ENCODE measurements at places on chromosomes 2 and 18.

DNA sequence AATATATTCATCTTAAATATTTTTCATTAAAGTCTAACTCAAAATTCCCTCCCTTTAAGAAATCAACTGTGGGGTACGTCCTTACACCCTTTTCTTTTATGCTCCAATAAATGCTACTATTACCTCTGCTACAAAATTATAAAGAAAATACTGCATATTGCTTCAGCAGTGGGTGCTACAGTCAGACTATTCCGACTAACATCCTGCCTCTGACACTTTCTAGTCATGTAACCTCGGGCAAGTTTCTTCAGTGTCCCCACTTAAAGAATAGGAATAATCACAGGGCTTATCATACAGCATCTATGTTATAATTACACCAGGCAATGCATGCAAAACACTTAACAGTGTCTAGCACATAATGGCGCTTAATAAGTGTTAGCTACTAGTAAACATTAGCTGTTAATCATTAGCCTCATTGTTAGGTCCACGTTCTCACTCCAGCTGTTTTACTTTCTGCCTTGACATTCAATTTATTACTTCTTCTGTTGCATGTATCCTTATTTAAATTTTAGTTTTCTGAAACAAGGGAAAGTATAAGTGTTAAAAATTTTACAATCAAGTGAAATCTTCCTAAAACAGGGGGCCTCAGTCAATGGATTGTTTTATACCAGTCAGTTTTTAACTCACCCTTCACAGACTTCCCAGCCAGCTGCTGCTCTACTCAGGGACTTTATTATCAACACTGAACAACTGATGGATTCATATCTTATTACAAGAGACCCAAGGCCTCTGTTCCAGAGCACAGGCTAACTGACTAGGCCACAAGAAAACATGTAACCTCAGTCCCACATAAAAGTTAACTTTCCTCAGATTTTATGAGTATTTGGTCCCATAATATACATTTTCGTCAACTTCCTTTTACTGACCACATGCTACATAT lies 54.0 kb downstream of the CLASP1 start:
- DNase-seq: no peak

DNA sequence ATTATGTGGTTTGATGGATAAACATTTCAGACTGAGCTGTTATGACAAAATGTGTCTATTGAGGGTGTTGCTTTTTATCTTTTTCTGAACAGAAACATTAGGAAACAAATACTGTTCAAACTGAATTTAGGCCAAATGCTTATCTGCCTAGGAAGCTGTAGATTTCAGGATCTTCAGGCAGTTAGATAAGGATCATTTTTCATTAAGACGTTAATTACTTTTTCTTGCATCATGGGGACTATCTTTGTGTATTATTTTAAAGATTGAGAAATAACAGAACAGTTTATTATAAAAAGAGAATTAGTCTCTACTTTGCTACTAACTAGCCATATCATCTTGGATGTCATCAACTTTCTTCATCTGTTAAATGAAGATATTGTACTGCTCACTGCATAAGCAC lies 107.5 kb downstream of the TTC27 start:
- no peak for DNase-seq

GRCh38 chr2:98489971-98490962 lies 45.6 kb downstream of the INPP4A start:
- no peak for DNase-seq

DNA sequence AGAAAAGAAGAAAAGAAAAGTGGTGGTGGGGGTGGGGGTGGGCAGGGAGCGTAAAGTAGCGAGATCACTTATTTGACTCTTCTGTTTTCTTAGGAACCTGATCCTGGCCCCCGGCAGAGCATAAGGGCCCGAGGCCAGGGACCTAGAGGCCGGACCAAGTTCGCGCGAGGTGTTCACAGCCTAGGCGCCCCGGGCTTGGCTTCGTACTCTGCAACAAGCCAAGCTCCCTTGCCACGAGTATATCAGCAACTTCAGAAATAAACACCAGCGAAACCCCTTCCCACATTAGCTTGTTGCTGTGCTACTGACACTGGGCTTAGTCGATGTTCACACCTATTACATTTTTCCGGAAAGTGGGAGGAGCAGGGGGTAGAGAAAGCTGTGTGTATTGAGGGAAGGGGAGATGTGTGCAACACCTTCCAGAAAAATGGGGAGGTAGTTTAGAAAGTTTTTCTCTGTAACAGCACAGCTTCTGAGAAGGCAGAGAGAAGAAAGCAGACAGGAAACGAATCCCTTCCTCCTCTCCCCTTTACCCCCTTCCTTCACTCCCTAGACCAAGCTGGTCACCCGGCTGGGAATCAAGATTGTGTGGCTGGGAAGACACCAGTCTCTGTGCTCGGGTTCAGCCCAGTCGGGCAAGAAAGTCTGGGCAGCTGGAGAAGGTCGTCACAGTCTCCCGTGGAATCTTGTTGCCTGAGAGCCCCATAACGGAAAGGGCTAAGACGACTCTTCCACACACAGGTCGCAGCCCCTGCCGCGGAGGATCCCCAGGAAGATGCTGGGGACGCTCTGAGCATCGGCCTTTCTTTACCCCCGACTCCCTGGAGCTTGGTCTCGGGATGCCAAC lies 12.0 kb upstream of the SATB2 start:
- DNase-seq: no peak

- no peak for DNase-seq
Measured at GRCh38 chr2:6771634-6772611, 93.8 kb downstream of the CMPK2 start.

DNA sequence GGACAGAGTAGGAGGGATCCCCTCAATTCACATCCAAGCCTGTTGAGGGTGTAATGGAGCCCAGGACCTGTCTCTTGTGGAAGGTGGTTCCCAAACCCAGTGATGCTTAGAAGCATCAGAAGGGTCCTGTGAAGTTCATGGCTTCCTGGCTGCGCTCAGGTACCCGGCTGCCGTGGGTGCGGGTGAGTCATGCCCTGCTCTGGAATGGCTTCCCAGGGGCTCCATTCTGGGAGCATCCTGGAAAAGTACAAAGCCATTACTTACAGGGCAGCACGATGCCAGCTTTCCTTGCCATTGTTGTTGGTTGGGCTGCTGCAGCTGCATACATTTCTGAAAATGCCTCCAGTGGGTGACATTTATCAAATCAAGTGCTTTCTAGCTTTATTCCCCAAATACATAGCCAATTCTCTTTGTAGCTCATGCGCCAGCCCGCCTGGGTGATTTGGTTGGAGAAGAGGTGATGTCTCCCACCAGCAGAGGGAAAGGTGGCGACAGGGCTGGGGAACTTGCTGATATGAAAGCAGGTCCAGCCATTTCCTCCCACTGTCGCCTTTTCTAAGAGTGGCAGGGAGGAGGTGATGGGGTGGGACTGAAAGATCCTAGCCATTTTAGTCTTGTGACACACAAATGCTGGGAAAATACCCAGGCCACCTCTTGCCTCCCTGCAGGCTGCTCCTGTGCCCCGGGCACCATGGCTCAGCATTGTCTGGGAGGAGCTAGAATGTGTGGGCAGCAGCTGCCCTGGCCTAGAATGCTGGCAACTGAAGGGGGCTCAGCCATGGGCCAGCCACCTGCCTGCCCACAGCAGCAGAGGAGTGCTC lies 65.9 kb upstream of the HPCAL1 start:
- DNase-seq: no peak

GRCh38 chr2:207847807-207848544 lies 78.3 kb upstream of the FZD5 start:
- DNase-seq: no peak

- DNase-seq: no peak
Measured at GRCh38 chr2:105747254-105747894, 2.7 kb downstream of the NCK2 start.

GRCh38 chr2:236706288-236706687 lies 136.7 kb downstream of the ACKR3 start:
- no peak for DNase-seq

GRCh38 chr2:176192351-176192750 lies 3.9 kb downstream of the HOXD1 start:
- no peak for DNase-seq

GRCh38 chr2:219645631-219646527 lies 18.4 kb downstream of the SLC4A3 start:
- no peak for DNase-seq

- DNase-seq: no peak
Measured at GRCh38 chr18:58349650-58350049, 279.2 kb downstream of the ALPK2 start.

DNA sequence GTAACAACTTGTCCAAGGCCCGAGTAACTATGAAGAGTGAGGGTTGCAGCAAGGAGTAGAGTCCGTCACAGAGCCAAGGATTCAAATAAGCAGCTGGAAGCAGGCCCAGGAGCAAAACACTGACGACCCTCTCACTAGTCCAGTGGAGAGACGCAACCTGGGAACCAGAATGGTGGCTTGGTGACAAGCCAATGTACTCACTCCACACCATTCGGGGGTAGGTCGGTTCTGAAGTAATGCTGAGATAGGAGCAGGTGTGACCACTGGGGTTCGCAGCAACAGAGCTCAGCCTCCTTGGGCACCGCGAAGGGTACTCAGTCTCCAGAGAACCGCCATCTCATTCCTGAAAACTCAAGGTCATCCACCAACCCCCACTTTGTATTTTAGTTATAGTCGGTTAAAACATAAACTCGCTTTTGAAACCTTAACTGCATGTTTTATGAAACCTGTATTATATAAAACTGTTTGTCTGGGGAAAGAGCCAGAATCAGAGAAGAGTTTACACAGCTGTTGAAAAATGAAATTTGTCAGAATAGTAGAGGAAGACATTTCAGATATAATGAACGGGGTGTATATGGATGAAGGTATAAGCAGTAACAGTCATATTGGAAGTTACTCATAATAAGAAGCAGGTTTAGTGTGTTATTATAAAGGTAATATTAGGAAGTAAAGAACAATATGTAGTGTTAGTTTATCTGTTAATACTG lies 8.6 kb downstream of the ANKRD62 start:
- no peak for DNase-seq

DNA sequence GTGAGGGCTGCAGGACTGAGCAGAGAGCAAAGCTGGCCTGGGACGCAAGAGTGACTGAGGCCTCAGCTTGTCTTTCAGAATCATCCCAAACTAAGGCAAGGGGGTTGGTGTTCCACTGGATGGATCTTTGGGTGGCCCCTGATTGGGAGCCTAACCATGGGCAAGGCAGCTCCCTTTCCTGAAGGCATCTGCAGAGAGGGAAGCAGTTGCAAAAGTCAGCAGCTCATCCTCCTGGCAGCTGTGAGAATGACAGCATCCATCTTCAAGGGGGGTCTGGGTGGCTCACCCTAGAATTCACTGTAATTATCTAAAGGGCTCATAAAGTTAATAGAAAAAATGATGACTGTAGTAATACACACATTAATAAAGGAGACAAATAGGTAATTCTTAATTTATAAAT lies 46.5 kb upstream of the RAB31 start:
- no peak for DNase-seq

DNA sequence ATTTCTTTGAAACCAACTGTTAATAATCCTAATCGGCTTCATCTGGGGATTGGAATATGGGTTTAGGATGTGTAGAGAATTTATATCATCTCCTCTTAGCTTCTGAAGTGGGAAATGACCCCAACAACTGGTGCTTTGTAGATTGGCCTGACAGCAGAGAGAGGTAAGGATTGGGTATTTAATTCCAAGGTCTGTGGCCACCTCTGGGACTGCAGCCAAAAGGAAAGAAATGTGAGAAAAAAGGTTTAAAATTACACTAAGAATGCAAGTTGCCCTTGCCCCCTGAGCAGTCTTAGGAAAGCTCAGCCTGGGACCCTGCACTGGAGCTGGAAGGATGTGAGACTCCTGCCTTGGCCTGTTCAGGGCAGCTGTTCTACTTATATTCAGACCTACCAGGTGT lies 157.1 kb downstream of the FTCDNL1 start:
- DNase-seq: no peak

- DNase-seq: no peak
Measured at GRCh38 chr2:191050640-191050987, 36.6 kb upstream of the STAT1 start.

DNA sequence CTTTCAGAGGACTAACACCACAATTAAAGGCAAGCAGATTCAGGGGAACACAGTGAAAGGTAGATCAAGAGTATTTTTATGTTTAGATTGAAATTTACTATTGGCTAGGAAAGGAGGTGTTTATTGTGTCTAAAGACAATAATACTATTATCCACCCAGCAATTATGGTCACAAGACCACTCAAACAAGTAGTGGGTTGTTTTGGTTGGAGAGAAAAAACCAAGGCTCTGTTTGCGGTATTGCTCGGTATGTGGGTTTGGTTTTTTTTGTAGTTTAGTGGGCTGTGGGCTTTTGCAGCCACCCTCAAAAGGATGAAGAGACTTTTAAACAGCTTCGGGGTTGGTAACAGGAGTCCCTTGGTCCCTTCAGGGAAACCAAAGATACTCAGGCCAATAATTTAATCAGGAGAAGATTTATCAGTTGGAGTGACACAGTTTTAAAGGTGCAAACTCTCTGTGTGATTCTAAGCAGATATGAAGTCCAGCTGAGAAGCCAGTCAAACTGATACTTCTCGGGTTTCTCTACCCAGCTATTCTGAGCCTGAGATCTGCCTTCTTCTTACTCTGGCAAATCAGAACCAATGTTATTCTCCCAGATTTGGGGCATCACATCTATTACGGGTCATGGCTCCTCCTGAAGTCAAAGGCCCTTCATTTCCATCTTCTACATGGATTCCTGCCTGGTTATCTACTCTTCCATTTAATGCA lies 55.3 kb downstream of the DCC start:
- DNase-seq: no peak

- DNase-seq: no peak
Measured at GRCh38 chr2:38465789-38466127, 88.7 kb upstream of the ATL2 start.

GRCh38 chr2:23019476-23019875 lies 365.5 kb upstream of the KLHL29 start:
- no peak for DNase-seq

DNA sequence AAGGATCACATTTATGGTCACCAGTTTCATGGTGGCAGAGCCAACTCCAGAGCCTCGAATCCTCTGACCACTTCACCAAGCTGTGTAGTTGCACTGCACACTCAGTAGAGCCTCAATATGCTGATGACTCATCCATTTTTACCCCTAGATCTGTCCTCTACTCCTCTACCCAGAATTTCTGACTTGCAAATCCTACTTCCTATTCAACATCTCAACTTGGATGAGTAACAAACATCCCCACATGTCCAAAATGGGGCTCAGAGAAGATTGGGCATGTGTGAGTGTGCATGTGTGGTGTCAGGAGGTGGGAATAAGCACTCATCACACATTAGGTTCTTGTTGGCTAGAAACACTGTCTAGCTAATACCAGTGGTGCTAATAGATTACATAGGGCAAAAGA lies 57.8 kb upstream of the IGFBP2 start:
- no peak for DNase-seq

Measured in stimulated activated CD4-positive, alpha-beta T cell treated with anti-CD3 and anti-CD28 coated beads, Interleukin-15, amount 100 ng/mL, for 1 hour (primary cell).